ENCODE measurements at places on chromosomes 4 and X.

DNA sequence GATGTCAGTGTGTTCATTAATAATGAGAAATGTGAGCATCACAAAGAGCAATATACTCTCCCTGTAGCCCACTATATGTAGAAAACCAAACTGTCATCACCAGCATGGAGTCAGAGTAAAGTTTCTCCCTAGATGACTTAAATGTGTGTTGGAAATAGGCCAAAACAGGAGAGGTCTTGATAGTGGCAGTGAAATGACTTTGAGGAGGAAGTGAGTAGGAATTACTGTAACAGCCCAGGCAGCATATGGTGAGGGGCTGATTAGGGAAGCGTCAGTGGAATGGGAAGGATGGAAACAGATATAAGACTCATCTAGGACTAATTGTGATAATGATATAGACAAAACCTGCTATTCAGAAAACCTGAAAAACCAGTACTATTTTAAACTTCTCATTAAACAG, 83.9 kb downstream of the ATXN3L start:
- DNase-seq, result no peak

GRCh38 chr4:114368751-114369150, 229.9 kb upstream of the UGT8 start:
- no peak for DNase-seq

GRCh38 chr4:8133897-8134563, 24.6 kb downstream of the ABLIM2 start:
- DNase-seq, result no peak

- no peak for DNase-seq
These were observed 474.2 kb downstream of the GBA3 start for GRCh38 chr4:23166919-23167318.

DNA sequence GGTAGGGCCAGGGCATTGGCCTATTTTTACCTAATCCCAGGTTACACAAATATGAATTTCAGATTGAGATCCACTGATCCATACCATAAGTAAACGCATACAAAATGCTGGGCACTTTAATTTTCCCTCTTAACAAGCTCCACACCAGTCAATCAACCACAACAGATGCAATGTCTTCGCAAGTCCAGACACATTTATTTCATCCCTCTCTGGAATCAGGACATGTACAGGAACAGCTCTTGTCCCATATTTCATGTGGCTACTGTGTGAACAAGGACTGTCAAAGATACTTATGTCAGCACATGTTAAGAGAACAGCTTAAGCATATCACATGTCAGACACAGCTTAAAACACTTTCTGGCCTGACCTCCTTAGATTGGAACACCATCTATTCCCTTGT, 145.9 kb downstream of the PPP3CA start:
- DNase-seq, result no peak

- peak; percentile 80 for DNase-seq
These were observed 42.8 kb upstream of the CHRNA9 start for GRCh38 chr4:40292313-40292759.

- no peak for DNase-seq
These were observed 112.6 kb downstream of the GABRA2 start for GRCh38 chr4:46277165-46277951.

DNA sequence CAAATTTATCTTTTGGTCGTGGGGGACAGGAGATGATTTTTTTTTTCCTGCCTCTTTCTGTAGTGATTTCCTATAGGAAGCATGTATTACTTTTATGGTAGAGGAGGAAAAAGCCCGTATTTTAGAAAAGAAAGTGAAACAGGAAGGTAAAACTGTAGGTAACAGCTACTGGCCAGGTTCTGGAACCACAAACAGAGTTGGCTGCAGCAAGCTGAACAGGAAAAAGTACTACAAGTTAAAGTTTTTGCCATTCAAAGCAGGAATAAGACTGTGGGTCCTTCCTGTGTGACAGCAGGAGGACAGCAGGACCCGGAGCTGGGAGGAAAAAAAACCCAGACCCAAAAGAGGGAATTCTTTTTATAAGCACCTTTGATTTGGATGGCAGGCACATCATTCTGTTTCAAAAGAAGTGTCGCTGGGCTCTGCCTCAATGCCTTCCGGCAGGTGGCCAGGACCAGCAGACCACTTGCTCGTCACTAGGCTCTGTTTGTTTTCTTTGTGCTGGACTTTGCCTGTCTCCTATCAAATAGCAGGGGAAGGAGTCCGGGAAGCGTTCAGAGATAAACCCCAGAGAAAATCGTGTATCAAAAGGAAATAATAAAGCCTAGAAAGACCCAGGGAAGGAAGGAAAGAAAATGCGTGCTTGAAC, 277.9 kb downstream of the ADGRA3 start:
- DNase-seq, result no peak

- DNase-seq, result no peak
These were observed 137.2 kb upstream of the ARHGEF9 start for GRCh38 chrX:63922221-63922620.

GRCh38 chrX:38583181-38583580, 21.8 kb downstream of the TSPAN7 start:
- no peak for DNase-seq

- DNase-seq, result no peak
These were observed 33.7 kb downstream of the METAP1 start for GRCh38 chr4:99029018-99029735.

DNA sequence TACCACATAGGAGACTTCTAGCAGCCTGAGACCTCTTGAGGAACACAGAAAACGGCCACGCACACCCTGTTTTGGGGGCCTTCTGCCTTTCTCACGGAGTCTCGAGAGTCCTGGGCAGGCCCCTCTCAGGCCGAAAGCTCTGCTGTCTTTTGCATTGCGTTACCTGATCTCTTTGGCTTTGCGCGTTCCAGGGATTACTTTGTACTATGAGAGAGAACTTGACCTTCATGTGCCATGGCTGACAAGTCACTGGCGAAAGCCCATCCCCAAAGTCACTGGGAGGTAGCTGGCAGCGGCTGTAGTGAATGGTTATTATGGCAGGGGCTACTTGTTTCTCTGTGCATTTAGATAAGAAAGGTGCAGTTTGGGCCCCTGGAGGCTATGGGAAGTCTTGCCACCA, 8.0 kb upstream of the NAT8L start:
- no peak for DNase-seq

- no peak for DNase-seq
These were observed 141.6 kb downstream of the SPATA18 start for GRCh38 chr4:52192721-52193135.

- peak; percentile 17 for DNase-seq
These were observed 1.4 kb downstream of the ELOVL6 start for GRCh38 chr4:110196871-110197528.

- DNase-seq, result no peak
These were observed 207.5 kb upstream of the FAM9B start for GRCh38 chrX:9241427-9241826.

GRCh38 chrX:83771664-83772063, 89.3 kb upstream of the CYLC1 start:
- no peak for DNase-seq

DNA sequence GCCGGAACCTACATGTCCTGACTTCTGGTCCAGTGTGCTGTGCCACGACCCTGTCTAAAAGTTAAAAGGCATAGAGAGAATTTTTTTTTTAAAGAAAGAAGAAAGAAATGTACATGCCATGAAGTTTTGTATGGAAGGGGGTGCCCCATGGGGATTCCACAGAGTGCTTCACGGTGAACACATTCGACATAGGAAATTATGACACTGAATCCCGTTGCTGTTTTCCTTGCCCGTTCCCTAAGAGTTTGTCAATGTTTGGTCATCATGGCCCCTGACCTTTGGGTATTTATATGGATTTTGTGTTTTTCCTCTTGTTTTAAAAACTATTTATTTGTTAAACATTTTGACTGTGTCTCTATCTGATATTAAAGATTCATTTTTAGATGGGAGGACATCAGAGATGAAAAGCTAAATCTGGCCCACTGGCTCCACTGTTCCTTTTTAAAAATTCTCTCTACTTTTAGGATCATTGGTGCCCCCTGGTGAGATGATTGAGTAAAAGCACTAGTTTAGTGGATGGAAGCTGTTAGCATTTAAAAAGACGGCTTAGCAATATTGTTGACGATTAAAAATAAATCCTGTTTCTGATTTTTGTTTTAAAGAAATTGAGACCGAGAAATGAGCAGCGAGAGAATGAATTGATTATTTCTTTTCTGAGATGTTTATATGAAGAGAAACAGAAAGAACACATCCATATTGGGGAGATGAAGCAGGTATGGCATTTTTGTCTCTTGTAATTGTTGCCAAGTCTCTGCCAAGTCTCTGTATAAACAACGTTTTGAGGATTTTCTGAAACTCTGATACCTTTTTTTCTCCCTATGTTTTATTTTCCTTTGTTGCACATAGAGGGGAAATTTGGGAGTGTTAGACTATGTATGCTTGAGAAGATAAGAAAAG, 75.0 kb downstream of the PTTG2 start:
- peak; percentile 53 for DNase-seq

DNA sequence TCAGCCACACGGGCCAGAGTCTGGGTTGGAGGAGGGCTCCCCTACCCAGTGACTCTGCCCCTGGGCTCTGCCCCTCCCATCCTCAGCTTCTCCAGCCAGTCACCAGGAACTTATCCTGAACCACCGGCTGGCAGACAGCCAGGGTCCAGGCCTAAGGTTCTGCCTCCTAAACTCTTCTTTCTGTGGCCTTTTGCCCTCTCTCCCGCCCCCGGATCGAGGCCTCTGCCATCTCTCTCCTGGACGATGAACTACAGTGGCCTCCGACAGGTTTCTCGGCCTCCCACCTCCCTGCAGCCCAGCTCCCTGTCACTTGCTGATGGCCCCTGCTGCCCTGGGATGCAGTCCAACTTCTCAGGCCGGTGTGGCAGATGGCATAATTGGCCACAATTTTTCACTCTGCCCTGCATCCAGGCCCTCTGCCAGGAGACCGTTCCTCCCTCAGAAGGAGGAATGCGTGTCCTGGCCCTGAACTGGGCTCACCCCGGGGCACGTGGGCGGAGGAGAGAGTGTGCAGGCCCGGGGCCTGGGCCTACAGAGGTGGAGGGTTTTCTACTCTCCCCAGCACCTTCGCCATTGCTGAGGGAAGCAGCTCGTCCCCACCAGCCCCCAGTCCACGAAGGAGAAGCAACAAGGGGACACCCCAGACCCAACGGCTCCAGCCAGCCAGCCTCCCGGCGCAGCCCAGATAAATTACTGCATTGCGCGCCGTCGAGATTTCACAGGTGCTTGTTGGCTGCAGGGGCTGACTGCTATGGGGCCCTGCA, 81.9 kb upstream of the LRPAP1 start:
- no peak for DNase-seq

DNA sequence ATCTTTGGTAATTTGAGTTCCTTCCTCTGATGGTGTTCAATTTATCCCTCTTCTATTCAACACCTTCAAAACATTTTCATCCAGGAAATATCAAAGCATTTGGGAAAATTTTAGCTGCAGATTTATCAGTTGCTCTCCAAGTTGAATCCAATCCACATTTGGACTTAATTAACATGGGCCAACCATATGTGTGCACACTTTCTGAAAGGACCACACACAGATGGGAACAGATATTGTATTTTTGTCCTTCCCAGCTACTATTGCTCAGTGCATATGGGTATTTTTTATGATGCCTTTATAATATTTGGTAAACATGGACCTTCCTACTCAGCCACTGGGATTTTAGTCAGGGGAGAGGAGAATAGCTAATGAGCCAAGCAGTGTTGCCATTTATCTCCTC, 65.2 kb downstream of the GLRA2 start:
- no peak for DNase-seq

GRCh38 chr4:27251771-27252170, 391.1 kb downstream of the STIM2 start:
- no peak for DNase-seq

GRCh38 chr4:86482306-86483172, 111.6 kb upstream of the PTPN13 start:
- DNase-seq, result peak; percentile 17

DNA sequence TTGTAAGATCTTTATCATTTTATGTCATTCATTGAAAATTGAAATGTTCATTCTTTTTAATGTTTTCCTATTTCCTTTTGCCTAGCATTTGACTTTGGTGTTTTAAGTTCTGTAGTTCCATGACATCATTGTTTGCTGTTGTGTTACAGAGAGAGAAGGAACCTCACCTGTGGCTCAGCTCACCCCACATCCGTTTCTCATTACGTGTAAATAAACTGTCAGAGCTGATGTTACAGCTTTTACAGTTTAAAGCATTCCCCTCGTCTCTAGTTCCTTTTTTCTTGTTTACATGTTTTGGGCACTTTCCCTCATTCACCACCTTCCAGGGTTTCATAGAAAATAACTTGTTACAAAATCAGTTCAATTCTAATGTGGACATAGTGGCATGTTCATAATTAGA, 137.2 kb downstream of the FNIP2 start:
- DNase-seq, result no peak

DNA sequence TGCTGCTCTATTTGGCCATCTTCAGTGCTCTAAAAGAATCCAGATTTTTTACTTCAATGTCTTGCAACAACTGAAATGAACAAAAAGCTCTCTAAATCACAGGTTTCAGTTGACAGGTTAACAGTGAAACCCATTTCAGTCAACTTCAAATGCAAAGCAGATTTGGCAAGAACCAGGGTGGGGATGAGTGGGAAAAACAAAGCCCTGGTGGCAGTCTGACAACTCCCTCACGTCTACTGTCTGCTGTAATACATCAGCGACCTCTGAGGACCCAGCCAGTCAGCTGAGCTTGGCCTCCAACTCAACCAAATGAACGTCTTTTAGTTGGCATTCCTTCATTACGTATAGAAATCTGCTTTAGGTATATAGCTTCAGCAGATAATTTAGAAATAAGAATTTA, 95.8 kb downstream of the COL25A1 start:
- DNase-seq, result no peak

DNA sequence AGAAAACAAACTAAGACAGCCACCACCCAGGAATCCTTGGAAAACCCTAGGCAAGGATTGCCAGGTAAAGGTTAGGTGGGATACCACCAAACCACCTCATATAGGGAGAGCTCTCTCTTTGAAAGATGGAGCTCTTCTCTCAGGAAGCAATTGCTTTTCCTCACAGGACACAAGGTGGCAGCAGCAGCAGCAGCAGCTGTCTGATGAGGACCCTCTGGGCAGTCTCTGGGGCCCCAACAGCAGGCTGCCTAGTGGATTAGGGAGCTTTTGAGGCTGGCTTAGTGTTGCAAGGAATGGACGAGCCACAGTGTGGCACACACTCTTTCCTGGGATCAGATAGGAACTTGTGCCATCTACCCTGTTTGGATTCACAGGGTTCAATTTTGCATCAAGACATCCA, 41.4 kb upstream of the CHRDL1 start:
- DNase-seq, result no peak

DNA sequence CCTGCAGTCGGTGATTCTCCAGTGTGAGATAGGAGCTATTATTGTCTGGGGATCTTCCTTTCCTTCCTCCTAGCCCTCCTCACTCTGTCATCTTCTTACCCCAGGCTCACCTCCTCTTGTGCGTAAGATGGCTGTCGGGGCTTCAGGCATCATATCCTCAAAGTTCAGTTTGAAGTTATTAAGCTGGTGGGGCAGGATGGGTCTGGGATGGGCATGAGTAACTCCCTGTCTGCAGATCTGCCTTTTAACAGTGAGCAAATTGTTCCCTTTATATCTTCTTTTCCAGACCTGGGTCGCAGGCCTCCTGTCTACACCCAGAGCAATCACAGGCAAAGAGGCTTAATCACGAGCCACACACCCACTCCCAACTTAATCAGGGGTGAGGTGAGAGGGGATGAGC, 900 bp upstream of the MTMR1 start:
- no peak for DNase-seq

Data from inflammatory macrophage treated with lipopolysaccharide for 1 hour (primary cell).